ENCODE measurements at places on chromosomes 2 and 18.

GRCh38 chr18:50602466-50602865, 42.6 kb downstream of the MAPK4 start:
- no peak for DNase-seq

DNA sequence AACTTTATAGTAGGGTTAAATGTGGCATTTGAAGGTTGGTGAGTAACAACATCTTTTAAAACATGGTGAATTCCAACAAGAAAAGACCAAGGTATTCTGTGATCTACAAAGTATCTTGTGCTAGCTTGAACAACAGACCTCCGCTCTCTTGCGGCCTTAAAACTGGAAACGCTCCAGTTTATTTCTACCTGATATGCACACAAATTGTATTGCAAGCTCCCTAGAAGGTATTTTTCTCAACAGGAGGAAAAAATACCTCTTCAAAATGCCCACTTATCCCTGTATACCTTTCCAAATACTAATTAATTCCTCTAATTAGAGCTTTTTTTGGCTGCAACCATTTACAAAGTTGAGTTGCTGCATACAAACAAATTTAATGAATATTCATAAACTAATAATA, 69.5 kb downstream of the KCNH7 start:
- no peak for DNase-seq

DNA sequence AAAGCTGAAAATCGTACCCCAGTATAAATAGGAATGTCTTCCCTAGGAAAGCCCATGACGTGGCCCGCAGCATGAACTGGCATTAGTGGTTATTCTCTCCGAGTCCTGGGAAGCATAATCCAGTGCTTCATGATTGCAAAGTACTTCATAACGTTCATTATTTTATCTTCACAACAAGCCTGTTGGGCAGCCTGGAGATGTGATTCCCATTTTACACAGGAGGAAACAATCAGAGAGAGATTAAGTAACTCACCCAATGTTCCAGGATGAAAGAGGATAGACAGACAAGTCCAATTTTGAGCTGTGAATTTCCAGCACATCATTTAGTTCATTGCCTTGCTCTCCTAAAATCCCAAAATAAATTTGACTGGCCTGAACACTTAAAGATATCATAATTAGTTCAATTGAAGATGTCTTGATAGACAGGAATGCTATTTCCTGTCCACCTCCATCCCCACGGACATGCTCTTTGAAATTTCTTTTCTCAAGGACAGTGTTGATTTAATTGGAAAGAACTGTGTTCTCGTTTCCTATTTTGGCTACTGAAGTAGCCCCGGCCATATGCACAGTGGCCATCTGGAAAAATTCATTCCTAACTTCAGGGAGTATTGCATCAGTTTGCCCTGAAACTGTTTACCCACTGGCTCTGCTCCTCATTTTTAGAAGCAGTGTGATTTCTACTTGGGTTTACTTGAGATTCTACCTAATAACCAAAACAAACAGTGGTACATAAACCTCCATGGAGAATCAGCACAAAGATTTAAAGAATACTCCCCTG, 93.9 kb downstream of the VWC2L start:
- DNase-seq: no peak

DNA sequence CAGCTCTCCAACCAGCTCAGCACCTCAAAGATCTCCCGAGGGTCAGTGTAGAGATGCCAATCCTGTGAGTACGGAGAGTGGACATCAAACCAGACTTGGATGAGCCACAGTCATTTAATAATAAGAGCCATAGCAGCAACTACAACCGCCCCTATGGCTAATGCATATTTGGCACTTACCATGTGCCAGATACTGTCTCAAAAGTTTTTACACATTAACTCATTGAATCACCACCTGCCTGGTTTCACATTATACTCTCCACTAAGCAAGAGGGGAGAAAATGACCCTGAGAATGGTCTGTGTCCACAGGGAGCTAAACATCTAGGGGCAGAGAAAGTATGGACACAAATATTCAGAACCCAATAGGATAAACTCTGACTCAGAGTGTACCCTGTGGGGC, 2.6 kb downstream of the CNPPD1 start:
- no peak for DNase-seq

GRCh38 chr2:74555610-74556103, 1.1 kb downstream of the DOK1 start:
- DNase-seq: no peak

- DNase-seq: no peak
Measured at GRCh38 chr2:35963824-35964223, 391.8 kb upstream of the CRIM1 start.

DNA sequence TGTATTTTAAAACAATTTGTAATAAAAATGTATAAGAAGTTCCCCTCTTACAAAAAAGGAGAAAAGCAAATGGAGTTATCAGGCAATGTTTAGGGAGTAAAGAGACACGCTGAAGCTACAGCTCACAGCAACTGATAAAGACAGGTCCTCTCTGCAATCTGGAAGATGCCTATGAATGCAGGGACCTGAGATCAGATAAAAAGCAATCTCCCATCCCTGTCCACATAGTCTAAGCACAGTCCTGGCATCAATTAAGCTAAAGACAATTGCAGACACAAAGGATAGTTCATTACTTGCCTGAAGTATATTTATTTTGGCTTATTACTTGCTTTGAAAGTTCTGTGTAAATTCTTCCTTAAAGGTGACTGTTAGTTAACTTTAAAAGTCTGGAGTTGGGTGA, 5.0 kb downstream of the EIF2AK3 start:
- no peak for DNase-seq

DNA sequence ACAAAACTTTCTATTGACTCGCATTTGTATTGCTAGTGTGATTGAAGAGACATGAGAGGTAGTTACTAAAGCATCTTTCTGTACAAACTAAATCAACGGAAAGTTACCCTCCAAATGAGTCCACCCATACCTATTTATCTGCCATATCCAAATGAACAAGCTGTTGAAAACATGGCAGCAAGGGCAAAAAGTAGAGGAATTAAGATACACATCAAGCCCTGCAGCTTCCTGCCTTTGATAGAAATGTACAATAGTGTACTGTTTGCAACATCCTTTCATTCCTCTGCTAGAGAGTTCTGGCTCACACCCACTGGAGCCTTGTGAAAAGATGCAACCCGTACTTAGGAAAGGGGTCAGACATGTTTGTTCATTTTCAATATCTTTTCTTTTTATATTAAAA, 122.5 kb downstream of the ERBB4 start:
- no peak for DNase-seq

DNA sequence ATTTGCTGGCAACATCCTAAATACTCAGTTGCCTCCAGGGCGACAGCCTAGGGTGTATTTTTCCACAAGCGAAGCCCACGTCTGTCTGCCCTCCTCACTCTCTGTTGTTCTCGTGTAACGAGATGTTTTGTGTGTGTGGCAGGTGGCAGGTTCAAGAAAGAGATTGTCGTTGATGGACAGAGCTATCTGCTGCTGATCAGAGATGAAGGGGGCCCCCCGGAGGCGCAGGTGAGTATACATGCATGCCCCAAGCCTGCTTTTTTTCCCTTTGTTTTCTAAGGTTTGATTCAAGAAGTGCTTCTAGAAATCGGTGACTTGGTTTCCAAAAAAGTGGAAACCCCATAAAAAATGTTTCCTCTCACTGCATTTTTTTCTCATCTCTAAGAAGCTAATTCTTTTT, 247.0 kb downstream of the AGAP1 start:
- no peak for DNase-seq
